ENCODE measurements at places on chromosomes 2 and 18.

DNA sequence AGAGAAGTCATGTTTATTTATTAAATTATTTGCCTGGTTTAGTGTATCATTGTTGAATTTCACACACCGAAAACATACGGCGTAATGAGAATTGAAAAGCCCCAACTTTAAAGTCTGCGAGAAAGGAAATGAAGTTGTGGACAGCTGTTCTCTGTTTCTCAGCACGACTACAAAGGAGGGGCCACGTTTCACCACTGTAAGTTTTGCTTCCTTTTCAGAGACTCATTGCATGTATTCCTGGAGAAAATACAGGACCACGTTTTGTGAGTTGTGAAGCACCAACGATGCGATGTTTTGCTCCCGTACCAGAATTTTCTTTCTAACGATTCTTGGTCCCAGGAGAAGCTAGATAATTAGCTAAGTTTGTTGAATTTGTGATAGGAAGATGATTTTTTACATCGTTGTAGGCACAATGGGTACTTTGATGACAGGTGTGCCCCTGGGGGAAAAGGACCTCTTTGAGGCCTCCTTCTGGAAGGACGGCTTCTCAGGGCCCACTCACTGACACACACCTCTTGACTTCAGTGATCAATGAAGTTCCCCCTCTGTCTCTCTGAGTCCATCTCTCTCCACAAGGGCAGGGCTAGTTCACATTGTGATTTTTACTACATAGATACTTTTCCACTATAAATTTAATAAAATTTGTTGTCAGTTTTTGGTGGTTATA, 23.7 kb upstream of the ACKR3 start:
- peak; percentile 66 for DNase-seq

DNA sequence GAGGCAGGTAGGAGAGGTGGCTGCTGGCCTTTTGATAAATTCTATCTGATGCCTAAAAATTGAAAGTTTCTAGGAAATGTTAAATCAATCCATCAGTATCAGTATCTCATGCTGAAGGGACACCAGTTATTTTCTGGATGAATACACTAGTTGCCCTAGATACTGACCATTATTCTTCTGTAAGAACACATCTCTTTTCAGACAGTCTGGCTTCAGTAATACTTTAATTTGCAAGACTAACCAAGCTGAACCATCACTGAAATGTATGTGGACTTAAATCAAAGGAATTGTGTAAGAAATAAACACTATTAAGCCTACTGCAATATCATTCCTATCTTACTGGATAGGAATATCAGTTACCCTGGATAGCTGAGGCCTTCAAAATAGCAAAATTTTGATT, 1546.3 kb downstream of the LRP1B start:
- DNase-seq: no peak

DNA sequence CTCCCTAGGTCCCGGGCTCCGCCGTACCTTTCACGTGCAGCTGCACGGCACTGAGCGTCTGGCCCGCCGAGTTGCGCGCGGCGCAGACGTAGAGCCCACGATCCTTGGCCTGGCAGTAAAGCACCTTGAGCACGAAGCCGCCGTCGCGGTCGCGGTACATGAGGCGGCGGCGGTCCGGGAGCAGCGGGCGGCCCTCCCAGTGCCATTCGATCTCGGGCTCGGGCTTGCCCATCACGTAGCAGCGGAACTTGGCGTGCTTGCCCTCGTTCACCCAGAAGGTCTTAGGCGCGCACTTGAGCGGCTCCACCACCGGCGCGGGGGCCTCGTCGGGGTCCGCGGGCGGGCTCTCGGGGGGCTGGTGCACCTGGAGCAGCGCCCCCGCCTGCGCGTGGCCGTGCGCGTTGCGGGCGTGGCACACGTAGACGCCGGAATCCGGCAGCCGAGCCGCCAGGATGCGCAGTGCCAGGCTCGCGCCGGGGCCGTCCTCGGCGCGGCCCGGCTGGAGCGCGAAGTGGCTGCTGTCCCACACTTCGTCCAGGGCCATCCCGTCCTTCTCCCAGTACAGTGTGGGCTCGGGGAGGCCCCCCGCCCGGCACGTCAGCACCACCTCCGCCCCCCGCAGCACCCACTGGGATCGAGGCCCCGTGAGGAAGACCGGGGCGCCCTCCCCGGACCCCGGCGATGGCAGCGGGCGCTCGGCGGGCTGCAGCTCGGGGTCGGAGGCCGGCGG, 980 bp downstream of the OBSL1 start:
- peak; percentile 47 for DNase-seq

DNA sequence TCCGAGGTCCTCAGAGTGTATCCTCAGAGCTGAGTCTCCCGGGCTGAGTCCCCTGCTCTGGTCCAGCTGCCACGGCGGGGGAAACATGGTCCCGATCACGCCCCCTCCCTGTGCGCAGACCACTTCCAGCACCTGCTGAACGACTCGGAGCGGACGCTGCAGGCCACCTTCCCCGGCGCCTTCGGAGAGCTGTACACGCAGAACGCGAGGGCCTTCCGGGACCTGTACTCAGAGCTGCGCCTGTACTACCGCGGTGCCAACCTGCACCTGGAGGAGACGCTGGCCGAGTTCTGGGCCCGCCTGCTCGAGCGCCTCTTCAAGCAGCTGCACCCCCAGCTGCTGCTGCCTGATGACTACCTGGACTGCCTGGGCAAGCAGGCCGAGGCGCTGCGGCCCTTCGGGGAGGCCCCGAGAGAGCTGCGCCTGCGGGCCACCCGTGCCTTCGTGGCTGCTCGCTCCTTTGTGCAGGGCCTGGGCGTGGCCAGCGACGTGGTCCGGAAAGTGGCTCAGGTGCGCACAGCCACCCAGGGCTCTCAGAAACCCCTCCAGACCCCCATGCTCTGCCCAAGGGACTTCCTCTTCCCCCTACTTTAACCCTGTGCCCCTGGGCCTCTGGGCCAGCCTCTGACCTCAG, 26.7 kb downstream of the GPC1 start:
- DNase-seq: no peak

DNA sequence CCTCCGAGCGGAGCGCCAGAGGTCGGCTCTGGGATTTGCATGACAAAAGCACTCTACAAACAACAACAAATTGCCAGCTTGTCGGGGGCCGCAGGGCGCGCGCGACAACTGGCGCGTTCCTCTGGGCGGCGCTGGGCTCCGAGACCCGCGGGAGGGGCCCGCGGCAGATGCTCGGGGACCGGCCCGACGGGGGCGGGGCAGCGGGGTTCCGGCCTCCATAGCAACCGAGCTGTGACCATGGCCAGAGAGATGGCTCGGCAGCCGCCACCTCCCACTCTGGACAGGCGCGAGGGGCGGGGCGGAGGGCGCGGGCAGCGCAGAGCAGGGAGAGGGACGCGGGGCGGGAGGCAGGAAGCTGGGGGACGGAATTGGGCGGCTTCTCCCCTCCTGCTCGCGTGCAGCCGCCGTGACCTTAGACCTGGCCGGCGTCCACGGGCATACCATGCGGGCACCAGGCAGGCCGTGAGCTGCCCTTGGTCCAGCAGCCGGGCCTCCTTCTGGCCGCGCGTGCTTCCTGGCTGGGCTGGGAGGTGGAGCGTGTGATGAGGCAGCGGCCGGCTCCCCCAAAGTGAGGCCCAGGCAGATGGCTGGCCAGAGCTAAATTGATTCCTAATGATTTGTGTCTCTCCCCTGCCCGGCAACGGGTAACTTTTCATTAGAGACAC, 171.5 kb downstream of the CELF4 start:
- DNase-seq: peak; percentile 60

GRCh38 chr2:173550143-173550542, 195.5 kb downstream of the CDCA7 start:
- no peak for DNase-seq

GRCh38 chr2:237122214-237122666, 36.6 kb downstream of the COPS8 start:
- peak; percentile 55 for DNase-seq

- no peak for DNase-seq
Measured at GRCh38 chr2:150207979-150208378, 279.5 kb downstream of the RND3 start.

GRCh38 chr2:128365217-128365905, 46.7 kb upstream of the HS6ST1 start:
- DNase-seq: no peak

DNA sequence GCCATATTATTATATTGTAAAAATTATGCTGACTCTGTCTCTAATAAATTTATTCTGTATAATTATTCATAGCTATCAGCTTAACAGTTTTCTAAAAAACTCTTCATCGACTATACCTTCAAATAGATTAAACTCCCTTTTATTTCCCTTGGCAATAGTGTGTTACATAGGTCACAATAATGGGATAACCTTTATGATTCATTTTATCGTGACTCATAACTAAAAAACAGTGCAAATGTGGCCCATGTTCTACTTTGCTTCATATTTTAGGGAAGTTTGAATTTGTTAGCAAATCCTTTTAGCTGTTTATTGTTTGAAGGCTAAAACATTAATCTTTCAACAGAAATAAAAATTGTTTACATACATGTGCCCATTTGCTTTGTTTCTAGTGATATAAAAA, 783.2 kb upstream of the CDH2 start:
- no peak for DNase-seq

DNA sequence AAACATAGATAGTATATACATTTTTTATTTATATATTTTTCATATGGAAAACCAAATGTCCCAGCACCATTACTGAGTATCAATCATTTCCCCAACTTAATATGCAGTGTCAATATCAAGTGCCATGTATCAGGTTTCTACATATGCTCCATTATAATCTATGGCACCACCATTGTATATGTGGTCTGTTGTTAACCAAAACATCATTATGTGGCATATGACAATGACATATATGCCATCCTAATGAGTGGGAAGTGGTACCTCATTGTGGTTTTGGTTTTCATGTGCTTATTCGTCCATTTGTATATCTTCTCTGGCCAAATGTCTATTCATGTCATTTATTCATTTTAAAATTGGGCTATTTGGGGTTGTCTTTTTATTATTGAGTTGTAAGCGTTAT, 9.2 kb downstream of the PTPN18 start:
- DNase-seq: no peak

DNA sequence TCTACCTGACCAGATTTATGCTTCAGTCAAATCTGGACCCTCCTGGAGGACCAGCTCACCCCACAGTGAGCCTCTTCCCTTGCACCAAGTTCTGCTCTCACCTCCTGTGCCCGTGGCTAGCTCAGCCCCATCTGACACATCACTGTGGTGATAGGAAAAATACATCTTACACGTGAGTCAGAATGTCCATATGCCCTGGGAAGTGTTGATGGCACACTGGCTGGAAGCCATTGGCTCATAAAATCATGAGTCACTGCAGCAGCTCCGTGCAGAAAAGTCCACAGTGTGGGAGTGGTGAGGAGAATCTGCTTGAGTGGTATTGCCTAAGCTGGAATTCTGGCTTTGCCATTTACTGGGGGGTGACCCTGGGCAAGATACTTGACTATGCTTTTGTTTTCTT, 42.6 kb upstream of the RAPGEF4 start:
- no peak for DNase-seq

DNA sequence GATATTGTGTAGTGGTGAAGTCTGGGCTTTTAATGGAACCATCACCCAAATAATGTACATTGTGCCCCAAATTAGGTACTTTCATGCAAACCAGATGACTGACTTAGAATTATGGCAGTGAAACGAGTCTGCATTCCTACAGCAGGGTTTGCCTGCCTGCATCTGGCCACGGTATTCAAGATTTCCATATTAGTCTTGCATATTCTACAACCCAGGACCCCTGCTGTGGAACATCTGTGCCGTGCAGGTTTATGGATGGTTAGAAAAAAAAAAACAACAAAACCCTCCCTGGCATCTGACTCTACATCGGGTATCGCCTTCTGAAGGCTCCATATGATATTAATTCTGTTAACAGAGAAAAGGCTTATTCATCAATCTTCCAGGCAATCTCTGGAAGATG, 394.8 kb downstream of the DCDC2C start:
- no peak for DNase-seq

DNA sequence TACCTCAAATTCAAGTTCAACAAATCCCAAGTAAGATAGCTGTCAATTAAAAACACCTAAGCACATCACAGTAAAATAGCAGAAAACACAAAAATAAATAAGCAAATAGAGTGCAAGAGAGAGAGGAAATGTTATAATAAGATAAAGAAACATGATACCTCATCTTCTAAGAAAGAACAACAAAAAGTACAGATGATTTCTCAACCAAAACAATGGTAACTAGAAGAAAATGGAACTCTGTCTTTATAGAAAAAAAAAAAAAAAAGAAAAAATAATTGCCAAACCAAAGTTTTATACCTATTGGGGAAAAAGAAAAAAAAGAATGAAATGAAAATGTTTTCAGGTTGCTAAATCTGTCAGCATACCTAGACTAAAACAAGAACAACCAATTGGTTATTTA, 1253.5 kb upstream of the CDH2 start:
- no peak for DNase-seq

DNA sequence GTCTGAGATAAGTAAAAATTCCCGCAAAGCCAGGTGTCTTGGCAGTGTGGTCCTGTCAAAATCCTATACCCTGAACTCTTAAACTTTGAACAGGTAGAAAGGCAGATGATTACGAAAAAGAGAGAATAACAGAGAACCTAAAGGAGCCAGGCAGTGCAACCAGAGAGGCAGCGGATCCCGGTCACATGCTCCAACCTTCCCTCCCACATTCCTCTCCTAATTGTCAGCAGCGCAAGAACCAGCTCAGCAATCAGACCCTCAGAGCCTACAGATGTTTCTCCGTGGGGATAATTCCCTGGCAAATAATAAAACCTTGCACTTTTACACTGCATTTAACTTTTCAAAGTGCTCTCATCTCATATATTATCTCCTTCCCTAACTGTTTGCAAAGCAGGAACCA, 124.8 kb downstream of the EPHA4 start:
- DNase-seq: no peak

- DNase-seq: no peak
Measured at GRCh38 chr2:161138429-161138828, 21.8 kb upstream of the TANK start.

DNA sequence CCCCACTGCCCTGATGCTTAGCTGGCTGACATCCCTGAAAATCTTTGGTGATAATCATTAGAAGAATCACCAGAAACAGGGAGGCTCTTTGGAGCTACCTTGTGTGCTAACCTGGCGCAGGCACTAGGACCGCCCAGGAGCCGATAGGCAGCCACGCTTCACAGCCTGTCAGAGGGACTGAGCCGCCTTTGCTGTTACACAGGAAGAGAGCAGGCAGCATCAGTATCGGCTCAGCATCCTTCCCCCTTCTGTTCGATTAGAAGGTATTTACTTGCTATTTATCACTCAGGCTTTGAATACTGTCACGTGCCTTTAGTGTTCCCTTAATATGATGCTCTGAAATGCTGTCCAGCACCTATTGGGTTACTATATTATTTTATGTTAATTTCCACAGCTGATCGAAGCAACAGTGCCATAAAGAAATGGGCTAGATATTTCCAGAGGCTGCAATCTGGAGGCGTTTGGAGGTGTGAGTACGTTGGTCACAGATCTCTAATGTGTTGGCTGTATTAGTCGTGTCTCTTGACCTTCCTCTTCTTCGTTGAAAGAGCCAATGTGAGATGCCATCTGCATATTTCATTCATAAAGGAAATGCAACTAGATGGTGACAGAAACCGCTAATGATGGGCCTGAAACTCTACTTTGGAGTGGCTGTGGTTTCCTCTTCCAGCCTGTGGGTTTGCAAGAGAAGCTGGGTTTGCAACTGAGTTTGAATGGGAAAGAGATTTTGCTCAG, 110.4 kb upstream of the RAB27B start:
- peak; percentile 17 for DNase-seq

GRCh38 chr2:4553241-4553640, 849.9 kb downstream of the DCDC2C start:
- no peak for DNase-seq
